Body of pancreas (tissue), 4 donors: ENCODE measurements at places on chromosomes 3 and 15. TPM values are rescaled to one million over a fixed set of nuclear protein-coding genes. Genes with fewer than 3 reads are reported as not detected.
A peak's percentile ranks its signal among the peaks of the same experiment; 100 is the strongest.

DNA sequence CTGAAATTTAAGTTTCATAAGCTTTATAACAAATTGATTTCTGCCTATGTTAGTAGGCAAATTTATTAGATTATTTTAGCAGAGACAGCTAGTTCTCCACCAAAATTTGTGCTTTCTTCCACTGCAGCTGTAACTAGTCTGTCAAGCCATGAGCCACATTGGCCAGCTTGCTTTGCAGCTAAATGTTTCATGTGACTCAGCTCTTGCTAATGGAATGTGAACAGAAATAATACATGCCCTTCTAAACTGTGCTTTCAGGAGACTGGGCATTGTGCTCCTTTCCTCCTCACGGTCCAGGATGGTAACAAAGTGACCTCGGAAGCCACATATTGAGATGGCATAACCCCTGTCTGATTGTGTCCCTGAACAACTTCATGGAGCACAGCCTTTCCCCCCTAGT, 51.3 kb upstream of the KPNA4 start:
- H3K27ac ChIP-seq: no peak overlapping the region
- H3K27me3 ChIP-seq: no peaks in the 10 kb centered on the region
- no peak for DNase-seq

DNA sequence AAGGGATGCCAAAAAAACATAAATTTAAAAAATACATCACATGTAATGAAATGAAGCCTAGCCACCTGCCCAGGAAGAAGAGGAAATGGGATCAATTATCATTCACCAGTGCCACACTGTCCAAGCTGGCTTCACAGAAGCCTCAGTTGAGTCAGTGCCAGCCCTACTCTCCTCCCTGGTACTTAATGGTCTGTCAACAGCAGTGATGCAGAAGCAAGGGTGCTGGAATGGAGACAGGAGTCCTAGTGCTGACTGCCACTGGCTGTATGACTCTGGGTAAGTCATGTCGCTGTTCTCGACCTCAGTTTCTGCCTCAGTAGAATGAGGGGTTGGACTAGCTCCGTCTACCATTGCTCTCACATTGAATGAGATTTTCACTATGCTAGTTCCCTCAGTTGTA, 78.5 kb upstream of the LARS2 start:
- H3K27ac ChIP-seq: no peak overlapping the region
- no peaks in the 10 kb centered on the region for H3K4me1 ChIP-seq
- no peak for DNase-seq
- H3K27me3 ChIP-seq: no peaks in the 10 kb centered on the region
- no peak overlapping the region for H3K4me3 ChIP-seq
- H3K36me3 ChIP-seq: no peaks in the 10 kb centered on the region

DNA sequence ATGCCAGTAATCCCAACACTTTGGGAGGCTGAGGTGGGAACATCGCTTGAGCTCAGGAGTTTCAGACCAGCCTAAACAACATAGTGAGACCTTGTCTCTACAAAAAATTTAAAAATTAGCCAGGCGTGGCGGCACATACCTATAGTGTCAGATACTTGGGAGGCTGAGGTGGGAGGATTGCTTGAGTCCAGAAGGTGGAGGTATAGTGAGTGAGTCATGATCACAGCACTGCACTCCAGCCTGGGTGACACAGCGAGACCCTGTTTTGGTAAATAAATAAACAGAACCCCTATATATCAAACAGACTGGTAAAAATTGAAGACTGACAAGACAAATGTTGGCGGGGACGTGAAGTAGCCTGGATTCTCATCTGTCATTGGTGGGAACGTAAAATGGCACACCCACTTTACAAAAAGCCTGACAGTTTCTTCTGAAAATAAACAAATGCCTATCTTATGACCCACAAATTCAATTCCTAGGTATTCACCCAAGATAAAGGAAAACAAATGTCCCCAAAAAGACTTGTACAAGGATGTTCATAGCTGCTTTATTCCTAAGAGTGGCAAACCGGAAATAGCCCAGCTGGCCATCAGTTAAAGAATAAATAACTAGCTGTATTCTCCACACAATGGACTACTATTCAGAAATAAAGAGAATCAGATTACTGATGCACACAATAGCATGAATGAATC, 47.0 kb upstream of the GK5 start:
- DNase-seq: no peak
- no peaks in the 10 kb centered on the region for H3K27me3 ChIP-seq
- no peaks in the 10 kb centered on the region for H3K4me1 ChIP-seq

DNA sequence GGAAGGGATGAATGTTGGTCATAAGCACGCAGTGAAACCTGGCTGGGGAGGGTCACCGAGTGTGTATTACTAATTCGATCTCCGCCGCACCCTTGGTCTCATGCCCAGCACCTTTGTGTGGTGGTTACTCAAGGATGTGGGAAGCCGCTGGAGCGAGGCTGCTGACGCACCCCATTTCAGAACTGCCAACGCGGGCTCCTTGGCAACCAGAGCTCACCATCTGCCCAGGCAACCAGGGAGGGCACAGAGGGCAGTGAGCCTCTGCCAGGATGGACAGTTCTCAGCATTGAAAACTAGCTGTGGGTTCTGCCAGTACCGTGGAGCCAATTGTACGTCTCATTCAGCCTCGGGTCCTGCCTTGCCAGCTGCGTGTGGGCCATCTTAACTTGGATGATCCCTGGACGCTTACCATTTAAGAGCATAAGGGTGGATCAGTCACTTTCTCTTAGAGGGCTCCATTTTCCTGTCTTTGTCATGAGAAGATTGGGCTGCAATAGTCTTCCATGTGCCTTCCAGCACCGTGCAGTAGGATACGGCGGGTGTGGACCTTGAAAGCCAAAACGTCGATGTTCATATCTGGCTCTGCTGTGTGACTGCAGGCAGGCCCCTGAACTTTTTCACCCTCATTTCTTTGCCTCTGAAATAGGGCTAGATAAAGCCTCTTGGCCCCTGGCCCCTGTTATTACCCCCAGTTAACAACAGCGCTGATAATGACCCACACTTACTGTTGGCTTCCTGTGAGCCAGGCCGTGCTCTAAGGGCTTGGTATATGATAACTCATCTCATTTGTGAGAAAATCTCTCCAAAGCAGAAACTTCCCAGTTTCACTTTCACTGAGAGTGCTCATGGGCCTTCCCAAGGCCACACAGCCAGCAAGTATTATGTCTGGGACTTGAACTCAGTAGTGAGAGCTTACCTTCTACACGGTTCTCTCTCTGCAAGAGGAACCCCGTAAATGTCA, 238.8 kb downstream of the OPA1 start:
- no peaks in the 10 kb centered on the region for H3K36me3 ChIP-seq
- no peak overlapping the region for H3K4me3 ChIP-seq
- no peak overlapping the region for H3K27ac ChIP-seq
- no peaks in the 10 kb centered on the region for H3K27me3 ChIP-seq
- H3K4me1 ChIP-seq: peaks cover 45% of the 10 kb centered on the region

The MAGEL2 gene
- 0.26 TPM for total RNA-seq

GRCh38 chr15:87743562-87743961, 513.0 kb downstream of the NTRK3 start:
- DNase-seq: no peak
- H3K4me3 ChIP-seq: no peak overlapping the region
- no peaks in the 10 kb centered on the region for H3K4me1 ChIP-seq
- no peaks in the 10 kb centered on the region for H3K27me3 ChIP-seq

The TMEM62 gene
- total RNA-seq: 16.1 TPM

DNA sequence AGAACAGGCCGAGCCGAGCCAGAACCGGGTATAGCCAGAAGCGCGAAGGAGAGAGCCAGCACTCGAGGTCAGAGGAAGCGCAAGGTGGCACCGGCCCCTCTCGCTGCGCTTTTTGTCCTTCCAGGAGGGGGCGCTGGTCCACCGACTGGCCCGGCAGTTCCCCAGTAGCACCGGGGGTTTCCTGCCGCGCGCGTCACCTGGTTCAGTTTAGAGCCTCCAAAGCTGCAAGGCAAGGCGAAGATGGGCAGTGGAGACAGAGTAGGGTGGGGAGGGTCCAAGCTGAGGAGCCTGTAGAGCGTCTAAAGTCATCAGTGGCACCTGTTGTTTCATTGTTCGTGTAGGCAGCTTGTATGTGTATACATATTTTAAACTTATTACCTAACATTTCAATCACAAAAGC, 7.6 kb upstream of the NR2E3 start:
- H3K4me1 ChIP-seq: peaks cover 13% of the 10 kb centered on the region
- H3K36me3 ChIP-seq: no peaks in the 10 kb centered on the region
- no peak overlapping the region for H3K4me3 ChIP-seq
- H3K27ac ChIP-seq: no peak overlapping the region
- H3K27me3 ChIP-seq: peaks cover 5% of the 10 kb centered on the region
- peak; percentile 37 for DNase-seq

The CYB561D2 gene
- total RNA-seq: 29.0 TPM

GRCh38 chr3:62577153-62577552, 203.8 kb upstream of the FEZF2 start:
- no peaks in the 10 kb centered on the region for H3K4me1 ChIP-seq
- H3K4me3 ChIP-seq: no peak overlapping the region
- DNase-seq: no peak

GRCh38 chr15:81625896-81626295, 251.9 kb upstream of the TMC3 start:
- no peak for DNase-seq
- no peaks in the 10 kb centered on the region for H3K36me3 ChIP-seq
- H3K27ac ChIP-seq: no peak overlapping the region
- H3K4me1 ChIP-seq: no peaks in the 10 kb centered on the region
- no peak overlapping the region for H3K4me3 ChIP-seq
- H3K27me3 ChIP-seq: no peaks in the 10 kb centered on the region

- peaks cover 62% of the 10 kb centered on the region for H3K4me1 ChIP-seq
- no peak overlapping the region for H3K27ac ChIP-seq
- no peak overlapping the region for H3K4me3 ChIP-seq
- H3K27me3 ChIP-seq: peaks cover 35% of the 10 kb centered on the region
- DNase-seq: no peak
These were observed 1.7 kb upstream of the DLL4 start for GRCh38 chr15:40927495-40927872.

GRCh38 chr3:177618873-177619733, 421.8 kb upstream of the TBL1XR1 start:
- peaks cover 49% of the 10 kb centered on the region for H3K4me1 ChIP-seq
- no peak overlapping the region for H3K4me3 ChIP-seq
- no peaks in the 10 kb centered on the region for H3K27me3 ChIP-seq
- DNase-seq: no peak

The C3orf33 gene
- total RNA-seq: 14.8 TPM

- no peaks in the 10 kb centered on the region for H3K27me3 ChIP-seq
- no peak overlapping the region for H3K4me3 ChIP-seq
- no peak overlapping the region for H3K27ac ChIP-seq
- no peaks in the 10 kb centered on the region for H3K36me3 ChIP-seq
- DNase-seq: no peak
These were observed 57.1 kb downstream of the AAGAB start for GRCh38 chr15:67197364-67197695.

The TRH gene
- total RNA-seq: not detected

GRCh38 chr15:28904541-28905315, 19.0 kb downstream of the APBA2 start:
- DNase-seq: no peak
- no peaks in the 10 kb centered on the region for H3K4me1 ChIP-seq
- H3K27ac ChIP-seq: no peak overlapping the region
- no peaks in the 10 kb centered on the region for H3K27me3 ChIP-seq
- H3K4me3 ChIP-seq: no peak overlapping the region

GRCh38 chr3:133461291-133461690, 61.4 kb downstream of the BFSP2 start:
- no peak for DNase-seq
- H3K27me3 ChIP-seq: no peaks in the 10 kb centered on the region
- H3K4me3 ChIP-seq: no peak overlapping the region
- no peaks in the 10 kb centered on the region for H3K36me3 ChIP-seq
- H3K27ac ChIP-seq: no peak overlapping the region

DNA sequence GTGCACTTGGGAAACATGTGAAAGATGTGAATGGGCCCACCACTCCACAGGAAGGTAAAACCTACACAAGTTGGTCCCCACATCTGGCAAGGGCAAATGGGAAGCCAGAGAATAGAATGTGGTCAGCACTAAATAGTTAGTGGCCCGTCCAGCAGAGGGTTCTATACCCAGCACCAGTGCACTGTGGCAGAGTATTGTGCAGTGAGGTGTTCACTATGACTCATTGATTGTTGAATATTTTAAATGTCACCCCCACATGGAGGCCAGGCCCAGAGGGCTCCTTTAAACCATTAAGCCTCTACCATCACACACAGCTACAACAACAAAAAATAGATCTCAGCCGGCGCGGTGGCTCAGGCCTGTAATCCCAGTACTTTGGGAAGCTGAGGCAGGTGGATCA, 11.7 kb downstream of the FRMD5 start:
- no peaks in the 10 kb centered on the region for H3K4me1 ChIP-seq
- H3K4me3 ChIP-seq: no peak overlapping the region
- no peak overlapping the region for H3K27ac ChIP-seq
- no peaks in the 10 kb centered on the region for H3K27me3 ChIP-seq

GRCh38 chr3:34895841-34896240, 743.5 kb upstream of the ARPP21 start:
- no peaks in the 10 kb centered on the region for H3K27me3 ChIP-seq
- no peaks in the 10 kb centered on the region for H3K4me1 ChIP-seq
- DNase-seq: no peak
- H3K36me3 ChIP-seq: no peaks in the 10 kb centered on the region

DNA sequence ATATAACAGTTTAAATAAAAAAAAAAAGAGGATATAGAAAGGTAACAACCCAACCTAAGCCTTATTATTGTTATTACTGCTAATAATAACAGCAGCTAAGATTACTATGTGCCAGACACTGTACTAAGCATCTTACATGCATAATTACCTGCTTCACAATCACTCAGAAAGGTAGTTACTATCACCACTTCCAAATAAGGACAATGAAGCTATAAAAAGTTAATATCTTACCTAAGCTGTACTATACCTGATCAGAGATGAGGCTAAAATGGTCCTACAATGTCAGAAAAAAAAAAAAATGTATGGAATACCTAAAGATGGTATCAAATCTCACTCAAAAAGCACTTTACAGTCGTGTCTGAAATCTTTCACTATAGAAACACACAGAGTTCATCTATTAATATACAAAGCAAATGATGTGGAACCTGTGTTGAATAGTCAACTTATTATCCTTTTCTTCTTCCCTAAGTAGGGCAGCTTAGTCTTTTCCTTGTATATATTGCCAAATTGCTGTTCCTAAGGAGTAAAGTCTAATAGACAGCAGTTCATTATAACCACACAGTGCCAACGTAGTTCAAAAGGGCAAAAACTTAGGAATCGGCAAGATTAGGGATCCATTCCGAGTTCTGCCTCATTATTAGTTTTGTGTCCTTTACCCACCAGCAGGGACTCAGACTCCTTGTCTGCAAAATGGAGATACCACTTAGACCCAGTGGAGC, 23.8 kb downstream of the GSK3B start:
- no peaks in the 10 kb centered on the region for H3K36me3 ChIP-seq
- DNase-seq: no peak
- H3K4me3 ChIP-seq: no peak overlapping the region
- H3K4me1 ChIP-seq: peaks cover 8% of the 10 kb centered on the region
- no peak overlapping the region for H3K27ac ChIP-seq

- H3K4me1 ChIP-seq: no peaks in the 10 kb centered on the region
- H3K4me3 ChIP-seq: no peak overlapping the region
- no peak overlapping the region for H3K27ac ChIP-seq
- H3K36me3 ChIP-seq: no peaks in the 10 kb centered on the region
- no peaks in the 10 kb centered on the region for H3K27me3 ChIP-seq
These were observed 132.9 kb upstream of the TGFBR2 start for GRCh38 chr3:30473374-30474051.

GRCh38 chr3:73271-73670, 123.3 kb upstream of the CHL1 start:
- no peaks in the 10 kb centered on the region for H3K36me3 ChIP-seq
- H3K27ac ChIP-seq: no peak overlapping the region
- no peaks in the 10 kb centered on the region for H3K4me1 ChIP-seq
- no peaks in the 10 kb centered on the region for H3K27me3 ChIP-seq
- DNase-seq: no peak

The LRRC31 gene
- not detected for total RNA-seq

- peaks cover 5% of the 10 kb centered on the region for H3K4me1 ChIP-seq
- H3K27me3 ChIP-seq: no peaks in the 10 kb centered on the region
- DNase-seq: no peak
- H3K27ac ChIP-seq: no peak overlapping the region
These were observed 172.6 kb downstream of the FMN1 start for GRCh38 chr15:33021806-33022389.

The ACAP2 gene
- total RNA-seq: 25.9 TPM
